Renal cortical epithelial cell (primary cell): ENCODE measurements at places on chromosomes 1 and 21. TPM values are rescaled to one million over a fixed set of nuclear protein-coding genes. Genes with fewer than 3 reads are reported as not detected.

- DNase-seq: peak; percentile 21
Observed at GRCh38 chr1:53148123-53148522, 5.7 kb upstream of the SLC1A7 start.

DNA sequence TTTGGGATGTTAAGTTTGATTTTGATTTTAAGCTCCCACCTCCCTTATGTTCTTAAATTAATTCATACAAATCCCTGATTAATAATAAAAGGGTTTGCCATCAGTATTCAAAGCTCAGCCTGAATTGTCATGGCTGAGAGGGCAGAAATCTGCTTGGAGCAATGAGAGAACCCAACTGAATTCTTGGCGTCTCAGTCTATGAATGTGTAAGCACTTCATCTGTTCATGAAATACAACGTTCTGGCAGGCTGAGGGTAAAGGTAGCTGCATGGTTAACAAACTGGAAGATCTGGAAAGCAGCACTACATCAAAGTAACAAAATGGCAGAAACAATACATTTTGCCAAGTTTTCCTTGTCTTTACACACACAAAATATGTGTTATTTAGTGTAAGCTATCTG lies 95.3 kb downstream of the ACBD6 start:
- peak; percentile 29 for DNase-seq

- no peak for DNase-seq
Observed at GRCh38 chr1:183572721-183573120, 17.5 kb downstream of the NCF2 start.

GRCh38 chr21:42395302-42395701 lies 550 bp downstream of the TMPRSS3 start:
- no peak for DNase-seq

GRCh38 chr1:7119156-7119555 lies 333.9 kb downstream of the CAMTA1 start:
- DNase-seq: no peak

DNA sequence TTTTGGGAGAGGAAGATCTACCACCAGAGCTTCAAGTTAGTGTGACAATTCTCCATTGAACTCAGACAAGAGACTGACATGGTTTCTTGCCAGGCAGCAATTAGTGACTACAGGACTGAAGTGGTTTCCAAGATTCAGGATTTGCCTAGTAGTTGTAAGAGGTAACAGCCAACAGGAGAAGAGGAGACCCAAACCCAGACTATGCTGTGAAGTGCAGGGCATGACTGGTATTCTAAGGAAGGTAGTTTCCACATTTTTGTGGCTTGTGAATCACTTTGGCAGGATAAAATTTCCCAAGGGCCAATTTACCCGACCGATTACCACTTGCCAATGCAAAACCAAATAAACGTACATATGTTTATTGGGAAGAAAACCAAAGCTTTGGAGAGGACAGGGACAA lies 14.7 kb upstream of the RAP1A start:
- peak; percentile 95 for DNase-seq

DNA sequence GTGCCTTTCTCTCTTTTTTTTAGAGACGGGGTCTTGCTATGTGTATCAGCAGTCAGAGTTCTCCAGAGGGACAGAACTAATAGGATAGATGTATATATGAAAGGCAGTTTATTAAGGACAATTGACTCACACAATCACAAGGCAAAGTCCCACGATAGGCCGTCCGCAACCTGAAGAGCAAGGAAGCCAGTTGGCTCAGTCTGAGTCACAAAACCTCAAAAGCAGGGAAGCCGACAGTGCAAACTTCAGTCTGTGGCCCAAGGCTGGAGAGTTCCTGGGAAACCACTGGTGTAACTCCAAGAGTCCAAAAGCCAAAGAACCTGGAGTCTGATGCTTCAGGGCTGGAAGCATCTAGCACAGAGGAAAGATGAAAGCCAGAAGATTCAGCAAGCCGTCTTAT lies 16.3 kb upstream of the H3-3A start:
- peak; percentile 74 for DNase-seq

DNA sequence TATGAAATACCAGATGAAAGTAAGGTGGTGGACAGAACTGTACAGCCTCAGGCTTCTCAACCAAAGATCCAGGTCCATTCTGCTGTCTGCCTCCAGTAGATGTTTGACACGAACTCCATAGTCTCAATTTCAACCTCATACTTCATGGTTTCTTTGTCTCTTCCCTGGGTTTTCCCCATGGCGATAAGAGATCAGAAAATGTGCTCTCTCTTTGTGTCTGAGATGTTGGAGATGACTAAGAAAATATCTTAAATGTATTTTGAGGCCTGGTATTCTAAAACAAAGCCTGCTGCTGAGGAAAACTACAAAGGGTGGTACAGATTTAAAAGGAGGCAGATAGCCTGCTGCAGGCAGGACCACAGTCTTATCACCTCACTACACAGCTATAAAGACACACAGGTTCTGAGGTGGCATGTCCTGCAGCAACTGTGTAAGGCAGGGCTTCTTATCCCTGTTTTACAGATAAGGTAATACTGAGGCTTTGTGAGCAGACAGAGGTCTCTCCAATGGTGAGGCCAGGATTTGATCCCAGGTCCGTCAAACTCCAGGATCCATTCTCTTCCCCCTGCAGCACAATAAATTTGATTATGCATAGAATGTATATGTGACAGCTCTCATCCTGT lies 40.0 kb upstream of the CACNA1E start:
- no peak for DNase-seq

DNA sequence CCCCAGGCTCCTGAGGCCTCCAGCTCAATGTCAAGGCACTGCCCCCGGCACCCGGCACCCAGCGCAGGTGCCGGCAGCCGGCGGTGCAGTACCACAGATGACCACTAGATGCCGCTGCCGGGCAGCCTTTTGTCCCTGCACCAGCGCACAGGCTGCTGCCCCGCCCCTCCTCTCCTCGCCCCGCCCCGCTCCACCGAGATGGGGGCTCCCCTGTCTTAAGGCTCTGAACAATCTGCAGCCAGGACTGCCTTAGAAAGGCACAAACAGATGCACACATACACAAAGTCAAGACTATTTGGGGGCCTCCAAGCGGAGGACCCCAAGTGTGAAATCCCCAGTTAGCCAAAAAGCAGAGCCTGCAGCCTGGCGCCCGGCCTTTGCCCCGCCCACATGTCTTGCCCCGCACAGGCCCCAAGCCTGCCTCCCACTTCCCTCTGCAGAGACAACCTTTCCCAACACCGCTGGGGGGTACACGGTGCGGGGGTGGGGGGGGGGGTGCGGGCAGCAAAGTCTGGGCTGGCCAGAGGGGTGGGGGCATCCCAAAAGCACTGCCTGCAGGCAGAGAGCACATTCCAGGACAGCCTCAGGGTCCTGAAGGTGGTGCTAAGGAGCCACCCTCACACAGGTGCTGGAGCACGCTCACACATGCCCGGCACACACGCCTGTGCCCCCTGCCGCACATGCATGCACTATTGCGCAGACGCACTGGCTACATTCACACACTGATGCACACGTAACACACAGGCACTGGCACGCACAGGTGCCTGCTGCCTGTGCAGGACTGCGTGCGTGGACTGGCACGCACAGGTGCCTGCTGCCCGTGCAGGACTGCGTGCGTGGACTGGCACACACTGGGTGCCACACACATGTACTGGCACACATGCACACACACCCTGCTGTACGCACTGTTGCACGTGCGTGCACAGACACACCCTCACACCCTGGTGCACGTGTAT lies 37.1 kb downstream of the ARHGEF16 start:
- peak; percentile 3 for DNase-seq

DNASE2B gene
- not detected in 2 replicates for total RNA-seq

RCSD1 gene
- total RNA-seq: 0.05 TPM in 1 of 2 replicates, not detected in the other

DNAJC6 gene
- 11.3 and 39.9 TPM in 2 replicates for total RNA-seq

S100A7A gene
- not detected in 2 replicates for total RNA-seq

WNT2B gene
- total RNA-seq: 4.7 and 33.5 TPM in 2 replicates

ZC3H11A gene
- total RNA-seq: 71.2 and 137 TPM in 2 replicates

TSPAN1 gene
- 78.7 and 114 TPM in 2 replicates for total RNA-seq
